ENCODE measurements at places on chromosomes 12 and 14.
A peak's percentile ranks its signal among the peaks of the same experiment; 100 is the strongest.

DNA sequence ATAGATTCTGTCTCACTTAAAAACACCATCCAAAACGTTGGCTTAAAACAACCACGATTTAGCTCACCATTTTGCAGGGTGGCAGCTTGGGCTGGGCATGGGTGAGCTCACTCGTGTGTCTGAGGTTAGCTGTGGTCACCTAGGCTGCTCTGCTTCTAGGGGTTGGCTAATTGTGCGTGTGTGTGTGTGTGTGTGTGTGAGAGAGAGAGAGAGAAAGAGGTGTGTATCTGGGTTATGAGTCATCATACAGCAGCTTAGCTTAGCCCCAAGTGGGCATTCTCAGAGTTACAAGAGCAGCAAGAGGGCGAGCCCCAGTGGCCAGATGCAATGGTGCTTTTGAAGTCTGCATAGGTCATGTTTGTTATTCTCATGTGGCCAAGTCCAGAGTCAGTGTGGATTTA, 6.0 kb downstream of the FBXW8 start:
- peak; percentile 91 for ATAC-seq

- ATAC-seq = no peak
Observed at GRCh38 chr12:97358361-97358760, 104.2 kb upstream of the RMST start.

- ATAC-seq = no peak
Observed at GRCh38 chr14:101247842-101248725, 313.2 kb upstream of the DIO3 start.

GRCh38 chr12:110780448-110780847, 37.8 kb upstream of the PPP1CC start:
- no peak for ATAC-seq

- ATAC-seq = no peak
Observed at GRCh38 chr12:16857456-16857923, 251.5 kb upstream of the LMO3 start.

DNA sequence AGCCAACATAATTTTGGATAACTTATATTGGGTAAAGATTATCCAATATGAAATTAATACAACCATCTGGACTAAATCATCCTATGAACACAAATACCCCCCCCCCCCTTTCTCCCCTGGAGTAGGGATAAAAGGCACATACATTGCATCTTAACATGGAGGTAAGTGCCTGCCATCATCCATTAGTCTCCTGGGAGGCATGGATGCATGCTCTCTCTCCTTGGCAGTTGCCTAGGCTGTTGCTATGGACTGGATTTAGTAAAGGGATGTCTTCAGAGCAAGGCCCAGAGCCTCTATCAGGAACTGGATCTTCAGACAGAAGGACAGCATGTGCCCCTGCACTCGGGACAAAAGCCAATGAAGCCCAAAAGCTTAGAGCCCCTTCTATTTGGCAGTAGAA, 40.6 kb downstream of the SMOC1 start:
- ATAC-seq = no peak

GRCh38 chr12:29212682-29213403, 63.8 kb downstream of the FAR2 start:
- ATAC-seq = no peak

GRCh38 chr14:33509454-33509853, 441.4 kb downstream of the EGLN3 start:
- ATAC-seq = no peak

DNA sequence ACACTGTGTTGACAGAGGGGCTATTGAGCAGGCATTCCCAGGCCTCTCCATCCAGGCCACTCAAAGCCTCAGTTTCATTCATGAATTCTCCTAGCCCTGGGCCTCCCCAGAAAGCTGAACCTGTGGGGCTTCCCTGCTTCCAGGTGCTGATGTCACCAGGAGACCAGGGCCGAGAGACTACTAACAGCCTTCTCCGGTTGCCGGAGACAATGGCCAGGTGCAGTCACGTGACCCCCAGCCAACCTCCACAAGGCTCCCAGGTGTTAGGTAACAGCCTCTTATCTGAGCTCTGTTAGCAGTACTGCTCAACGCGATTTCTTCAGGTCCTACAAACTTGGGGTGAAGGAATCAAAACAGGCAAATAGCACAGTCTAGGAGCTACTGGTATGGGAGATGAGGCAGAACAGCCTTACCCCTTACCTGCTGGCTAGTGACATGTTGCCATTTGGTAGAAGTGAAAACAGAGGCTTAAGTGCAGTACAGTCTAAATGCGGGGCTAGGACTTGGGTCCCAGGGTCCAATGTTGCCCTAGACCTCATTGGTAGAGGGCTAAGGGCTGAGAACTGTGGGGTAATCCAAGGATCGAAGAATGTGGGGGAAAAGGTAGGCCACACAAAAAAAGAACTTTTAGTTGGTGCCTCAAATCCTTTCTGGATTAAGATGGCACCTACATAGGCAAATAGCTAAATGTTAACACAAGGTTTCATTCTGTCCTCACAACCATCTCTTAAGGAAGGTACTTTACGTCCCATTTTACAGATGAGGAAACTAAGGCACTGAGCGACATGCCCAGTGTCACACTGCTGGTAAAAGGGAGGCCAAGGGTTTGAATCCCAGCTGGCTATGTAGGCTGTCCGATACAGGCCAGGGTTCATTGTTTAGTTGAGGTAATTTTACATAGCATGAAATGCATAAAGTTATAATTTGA, 3.8 kb downstream of the CCDC88C start:
- no peak for ATAC-seq

DNA sequence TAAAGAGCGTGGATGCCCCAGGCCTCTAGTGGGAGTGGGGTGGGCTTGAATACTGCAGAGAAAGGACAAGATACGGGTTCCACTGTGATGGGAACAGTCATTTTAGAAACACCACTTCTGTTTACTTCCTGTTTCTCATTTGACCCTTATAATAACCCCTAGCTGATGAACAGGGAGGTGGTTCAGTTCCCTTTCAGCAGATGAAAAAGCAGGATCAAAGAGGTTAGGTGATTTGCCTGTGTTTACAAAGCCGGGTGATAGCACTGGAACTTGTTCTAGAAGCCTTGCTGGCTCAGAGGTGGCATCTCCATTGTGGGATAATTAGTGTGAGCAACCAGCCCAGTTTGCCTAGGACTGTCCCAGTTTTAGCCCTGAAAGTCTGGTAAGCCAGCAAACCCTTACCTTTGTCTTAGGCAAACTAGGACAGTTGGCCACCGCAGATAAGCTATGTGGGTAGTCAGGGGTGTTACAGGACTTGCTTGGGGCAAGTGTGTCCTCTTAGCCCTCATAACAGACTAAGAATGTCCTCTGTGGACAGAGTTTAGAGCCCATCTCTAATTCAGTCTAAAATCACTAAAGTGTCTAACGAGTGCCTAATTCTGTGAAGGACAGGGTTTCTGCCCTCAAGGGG, 7.5 kb upstream of the LRP1-AS start:
- ATAC-seq = peak; percentile 58

GRCh38 chr12:94150240-94151121, 2.1 kb downstream of the PLXNC1 start:
- peak; percentile 2 for ATAC-seq

DNA sequence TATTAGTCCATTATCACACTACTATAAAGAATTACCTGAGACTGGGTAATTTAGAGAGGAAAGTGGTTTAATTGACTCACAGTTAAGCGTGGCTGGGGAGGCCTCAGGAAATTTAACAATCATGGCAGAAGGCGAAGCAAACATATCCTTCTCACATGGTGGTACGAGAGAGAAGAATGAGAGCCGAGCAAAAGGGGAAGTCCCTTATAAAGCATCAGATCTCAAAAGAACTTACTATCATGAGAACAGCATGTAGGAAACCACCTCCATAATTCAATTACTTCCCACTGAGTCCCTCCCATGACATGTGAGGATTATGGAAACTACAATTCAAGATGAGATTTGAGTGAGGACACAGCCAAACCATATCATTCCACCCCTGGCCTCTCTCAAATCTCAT, 422.6 kb downstream of the MDGA2 start:
- ATAC-seq = no peak

GRCh38 chr14:34199585-34199984, 248.7 kb upstream of the EGLN3 start:
- ATAC-seq = no peak

DNA sequence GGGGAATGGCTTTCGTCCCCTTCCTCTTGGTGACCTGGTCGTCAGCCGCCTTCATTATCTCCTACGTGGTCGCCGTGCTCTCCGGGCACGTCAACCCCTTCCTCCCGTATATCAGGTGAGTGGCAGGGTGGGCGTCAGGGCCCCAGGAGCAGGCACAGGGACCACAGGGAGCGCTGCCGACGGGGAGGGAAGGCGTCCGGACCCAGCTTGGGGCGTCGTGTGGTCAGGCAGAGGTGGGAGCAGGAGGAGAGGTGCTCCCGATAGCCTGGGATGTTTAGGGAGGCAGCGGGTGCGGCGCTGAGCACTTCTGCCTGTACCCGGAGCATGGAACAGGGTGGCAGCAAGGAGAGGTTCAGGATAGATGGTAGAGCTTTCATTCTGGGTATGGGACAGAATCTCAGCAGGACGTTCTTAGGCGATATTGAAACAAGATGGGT, 444 bp downstream of the DRAM1 start:
- peak; percentile 18 for ATAC-seq

DNA sequence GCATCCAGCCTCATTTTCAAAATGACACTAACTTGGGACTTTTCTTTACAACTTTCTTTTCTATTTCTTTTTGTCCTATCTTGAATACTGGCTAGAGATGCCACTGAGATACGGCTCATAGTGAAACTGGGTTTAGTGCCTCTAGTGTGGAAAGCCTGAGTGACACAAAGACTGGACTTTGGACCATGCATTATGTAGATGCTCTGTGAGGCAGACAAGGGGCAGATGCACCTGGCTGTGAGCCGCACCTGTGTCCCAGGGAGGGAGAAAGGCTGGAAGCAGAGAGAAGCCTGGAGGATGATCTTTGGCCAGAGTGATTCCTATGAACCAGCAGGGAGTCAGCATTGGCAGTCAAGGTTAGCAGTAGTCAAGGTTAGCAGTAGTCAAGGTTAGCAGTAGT, 852.3 kb upstream of the TMEM132C start:
- ATAC-seq = no peak

GRCh38 chr14:51999084-51999483, 9.7 kb downstream of the RTRAF start:
- ATAC-seq = no peak

DNA sequence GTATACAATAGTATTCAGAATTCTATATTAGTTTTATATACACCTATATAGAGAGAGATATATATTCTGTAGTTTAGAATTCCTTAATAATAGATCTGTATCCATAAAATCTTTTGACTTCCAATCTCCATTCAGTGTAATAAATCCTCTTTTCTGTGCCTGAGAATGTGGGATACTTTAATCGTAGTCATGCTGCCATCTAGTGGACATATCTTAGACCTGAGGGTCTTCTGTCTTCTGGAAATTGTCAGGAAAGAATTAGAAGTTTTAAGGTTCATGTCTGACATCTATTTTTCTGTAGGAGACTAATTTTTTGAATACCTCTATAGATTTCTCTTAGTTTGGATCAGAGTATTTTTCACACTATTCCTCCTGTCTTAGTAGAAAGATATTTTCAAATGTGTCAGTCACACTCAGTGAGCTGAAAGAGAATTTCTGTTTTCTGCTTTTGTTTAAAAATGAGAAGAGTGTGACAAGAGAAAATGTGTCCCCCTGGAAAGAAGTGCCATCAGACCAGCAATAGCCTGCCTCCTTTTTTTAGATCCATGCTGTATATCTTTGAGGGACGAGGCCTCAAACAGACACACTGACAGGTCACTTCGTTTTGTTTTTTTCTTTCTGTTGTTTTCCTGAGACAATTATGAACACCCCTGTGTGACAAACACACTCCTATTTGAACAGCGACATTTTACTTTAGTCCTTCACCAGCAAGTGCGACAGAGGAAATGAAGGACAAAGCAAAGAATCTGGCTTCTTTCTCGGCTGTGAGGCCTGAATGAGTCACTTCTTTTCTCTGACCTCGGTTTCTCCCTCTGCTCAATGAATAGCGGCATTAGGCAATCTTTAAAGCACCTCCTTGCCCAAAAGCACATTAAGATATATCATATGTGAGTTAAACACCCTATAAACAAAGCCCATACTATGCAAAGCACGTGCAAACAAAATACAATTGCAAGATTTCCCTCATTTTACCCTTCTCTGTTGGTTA, 96.3 kb downstream of the GALC start:
- ATAC-seq = no peak

DNA sequence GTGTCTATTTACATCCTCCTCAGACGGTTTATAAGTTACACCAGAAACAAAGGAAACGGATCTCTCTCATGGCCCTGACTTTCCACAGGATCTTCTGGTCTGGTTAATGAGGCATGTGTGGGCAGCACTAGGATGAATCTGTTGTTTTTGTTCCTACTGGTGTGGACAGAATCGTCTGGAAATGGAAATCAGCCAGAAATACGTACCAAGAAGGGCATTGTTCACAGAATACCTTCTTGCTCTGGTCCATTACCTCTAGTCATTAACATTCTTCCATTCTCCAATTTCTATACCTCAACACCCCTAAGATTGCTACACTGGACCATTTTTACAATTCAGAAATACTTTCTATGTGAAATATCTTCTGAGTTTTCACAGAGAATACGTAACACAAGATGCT, 86.0 kb downstream of the TPH2 start:
- ATAC-seq = no peak

DNA sequence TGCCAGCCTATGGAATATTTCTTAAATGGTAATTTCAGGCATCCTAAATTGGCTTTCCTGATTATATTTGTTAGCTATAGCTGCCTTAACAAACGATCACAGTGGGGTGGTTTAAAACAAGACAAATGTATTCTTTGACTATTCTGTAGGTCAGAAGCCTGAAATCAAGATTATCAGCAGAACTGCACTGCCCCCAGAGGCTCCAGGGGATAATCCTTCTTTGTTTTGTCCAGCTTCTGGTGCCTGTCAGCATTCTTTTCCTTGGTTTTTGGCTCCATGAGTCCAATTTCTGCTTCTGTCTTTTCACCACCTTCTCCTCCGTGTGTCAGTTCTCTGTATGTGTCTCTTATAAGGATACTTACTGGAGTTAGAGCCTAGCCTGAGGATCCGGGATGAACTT, 1282.2 kb upstream of the USP15 start:
- ATAC-seq = no peak

DNA sequence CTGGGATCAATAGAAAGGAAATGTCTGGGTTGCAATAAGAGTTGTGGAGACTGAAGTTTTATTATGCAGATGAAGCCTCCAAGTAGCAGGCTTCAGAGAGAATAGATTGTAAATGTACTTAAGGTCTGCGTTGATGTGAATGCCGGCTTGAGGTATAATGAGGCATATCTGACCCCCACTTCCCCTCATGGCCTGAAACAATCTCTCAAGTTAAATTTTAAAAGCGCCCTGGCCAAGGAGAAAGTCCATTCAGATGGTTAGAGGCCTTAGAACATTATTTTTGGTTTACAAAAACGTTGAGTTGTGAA, 28.3 kb upstream of the HIGD1C start:
- ATAC-seq = peak; percentile 32

- no peak for ATAC-seq
Observed at GRCh38 chr14:32572867-32573150, 243.7 kb downstream of the AKAP6 start.

GRCh38 chr12:32836710-32837109, 59.9 kb downstream of the PKP2 start:
- no peak for ATAC-seq

- ATAC-seq = no peak
Observed at GRCh38 chr14:61088081-61088480, 107.0 kb downstream of the SLC38A6 start.

- ATAC-seq = peak; percentile 24
Observed at GRCh38 chr12:78034025-78034424, 203.3 kb downstream of the NAV3 start.
